Foreskin melanocyte (primary cell): ENCODE measurements at places on chromosomes 1 and 21.

DNA sequence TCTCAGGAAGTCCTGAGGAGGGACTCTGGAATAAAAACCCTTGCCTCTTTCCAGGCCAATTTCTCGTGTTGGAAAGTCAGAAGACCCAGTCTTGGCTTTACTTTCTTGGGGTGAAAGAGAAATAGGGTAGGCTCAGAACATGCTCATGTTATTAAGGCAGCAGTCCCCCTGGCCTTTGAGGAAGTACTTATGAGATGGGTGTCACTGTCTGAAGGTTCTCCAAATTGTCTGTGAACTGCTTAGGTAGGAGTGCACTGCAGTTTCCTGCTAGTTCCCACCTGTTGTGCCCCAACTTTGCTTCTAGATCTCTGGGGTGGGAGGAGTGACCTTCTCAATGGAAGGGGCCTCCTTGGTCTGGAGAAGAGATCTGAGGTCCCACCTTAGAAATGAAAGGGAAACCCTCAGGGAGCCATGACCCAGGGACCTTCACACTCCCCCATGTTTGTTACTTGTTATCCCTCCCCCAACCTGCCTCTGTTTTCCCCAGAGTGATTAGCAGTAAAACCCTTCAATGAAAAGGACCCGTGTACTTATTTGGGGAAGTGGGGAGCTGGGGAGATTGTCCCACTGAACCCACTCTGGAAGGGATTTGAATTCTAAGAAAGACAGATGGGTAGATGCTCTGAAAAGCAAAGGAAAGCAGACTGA is 5.7 kb downstream of the ZNF691 start:
- DNase-seq, result no peak

DNA sequence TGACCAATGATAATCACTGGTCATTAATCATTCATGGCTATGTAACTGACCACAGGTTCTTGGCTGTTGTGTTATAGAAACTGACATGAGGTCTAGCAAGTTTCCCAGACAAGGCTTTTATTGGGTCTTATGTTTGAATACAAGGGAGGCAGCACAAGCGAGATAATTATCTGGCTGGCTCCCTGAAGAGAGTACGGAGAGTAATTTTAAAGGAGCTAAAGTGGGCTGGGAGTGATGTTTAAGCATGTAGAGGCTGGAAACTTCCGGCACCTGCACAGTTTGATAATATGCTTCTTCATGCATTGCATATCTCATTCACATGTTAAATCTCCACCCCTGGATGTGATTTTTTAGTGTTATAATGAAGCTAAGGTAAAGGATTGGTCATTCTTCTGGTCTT is 116.2 kb upstream of the KCNK1 start:
- no peak for DNase-seq

- no peak for DNase-seq
These were observed 2.0 kb downstream of the AGRN start for GRCh38 chr1:1021920-1022259.

DNA sequence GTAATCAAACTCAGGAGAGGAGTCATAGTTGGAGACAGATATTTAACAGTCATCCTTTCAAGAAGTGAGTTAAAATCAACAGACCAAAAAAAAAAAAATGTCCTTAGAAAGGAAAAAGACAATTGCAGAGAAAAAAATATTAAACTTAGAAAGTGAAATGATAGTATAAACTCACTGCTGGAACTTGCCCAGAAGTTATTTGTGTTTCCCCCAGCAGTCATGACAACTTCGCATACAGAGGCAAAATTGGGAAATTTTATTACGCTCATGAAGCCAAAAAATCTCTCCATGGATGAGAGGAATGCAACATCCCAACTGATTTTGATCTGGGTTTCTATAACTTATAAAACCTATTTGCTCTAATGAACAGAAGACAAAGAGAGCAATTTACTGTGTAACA is 198.2 kb downstream of the LRRC7 start:
- no peak for DNase-seq

- DNase-seq, result no peak
These were observed 70.3 kb upstream of the CAMK1G start for GRCh38 chr1:209513226-209513625.

DNA sequence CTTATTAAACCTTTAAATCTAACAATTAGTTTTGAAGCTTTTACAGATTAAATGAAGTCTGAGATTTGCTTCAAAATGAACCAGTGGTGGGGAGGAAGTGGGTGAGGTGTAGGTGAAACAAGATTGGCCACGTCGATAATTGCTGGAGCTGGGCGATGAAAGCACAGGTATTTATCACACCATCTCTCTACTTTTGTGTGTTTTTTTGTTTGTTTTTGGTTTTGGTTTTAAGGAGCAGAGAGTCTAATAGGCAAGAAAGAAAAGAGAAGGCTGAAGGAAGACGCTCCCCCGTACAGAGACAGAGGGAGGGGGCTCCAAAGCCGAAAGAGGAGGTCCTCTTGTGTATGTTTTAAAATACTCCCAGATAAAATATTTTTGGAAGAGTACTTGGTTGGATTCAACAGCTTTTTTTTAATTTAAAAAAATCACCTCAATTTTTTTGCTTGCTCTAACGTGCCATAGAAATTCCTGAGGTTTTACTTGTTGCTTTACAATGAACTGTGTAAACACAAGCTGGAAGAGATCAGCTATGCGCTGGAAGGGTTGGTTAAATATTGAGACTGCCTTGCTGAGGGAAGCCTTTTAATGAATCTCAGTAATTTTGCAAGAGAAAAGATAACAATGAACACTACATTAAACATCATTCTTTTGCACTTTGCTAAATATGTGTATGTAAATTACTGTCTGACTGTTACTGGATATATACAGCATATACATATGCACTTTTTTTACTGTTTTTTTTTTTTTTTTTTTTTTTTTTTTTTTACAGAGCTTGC is 6.7 kb upstream of the LGALS8 start:
- no peak for DNase-seq

GRCh38 chr1:3130268-3130667 is 61.3 kb downstream of the PRDM16 start:
- no peak for DNase-seq

DNA sequence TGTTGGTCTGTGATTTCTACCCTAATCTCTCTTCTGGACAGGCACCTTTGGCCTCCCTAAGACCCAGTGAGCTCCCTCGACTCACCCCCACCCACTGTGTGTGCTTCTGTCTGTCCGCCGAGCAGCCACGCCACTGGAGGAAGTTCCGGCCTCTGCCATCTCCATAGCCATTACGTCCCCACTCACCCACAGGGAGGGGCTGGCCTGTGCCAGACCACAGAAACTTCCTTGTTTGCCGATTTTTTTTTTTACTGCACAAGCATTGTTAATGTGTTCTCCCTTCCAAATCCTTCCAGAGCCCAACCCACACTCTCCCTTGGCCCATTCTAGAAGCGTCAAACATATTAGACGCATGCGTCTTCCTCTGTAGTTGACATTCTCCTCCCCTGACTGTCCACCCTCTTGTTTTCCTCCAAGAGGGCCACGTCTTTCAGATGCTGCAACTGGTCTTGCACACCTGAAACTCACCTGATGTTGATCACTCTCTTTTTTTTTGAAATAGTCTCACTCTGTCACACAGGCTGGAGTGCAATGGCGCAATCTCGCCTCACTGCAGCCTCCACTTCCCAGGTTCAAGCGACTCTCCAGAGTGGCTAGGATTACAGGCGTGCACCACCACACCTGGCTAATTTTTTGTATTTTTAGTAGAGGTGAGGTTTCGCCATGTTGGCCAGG is 72.3 kb downstream of the EVA1C start:
- no peak for DNase-seq

DNA sequence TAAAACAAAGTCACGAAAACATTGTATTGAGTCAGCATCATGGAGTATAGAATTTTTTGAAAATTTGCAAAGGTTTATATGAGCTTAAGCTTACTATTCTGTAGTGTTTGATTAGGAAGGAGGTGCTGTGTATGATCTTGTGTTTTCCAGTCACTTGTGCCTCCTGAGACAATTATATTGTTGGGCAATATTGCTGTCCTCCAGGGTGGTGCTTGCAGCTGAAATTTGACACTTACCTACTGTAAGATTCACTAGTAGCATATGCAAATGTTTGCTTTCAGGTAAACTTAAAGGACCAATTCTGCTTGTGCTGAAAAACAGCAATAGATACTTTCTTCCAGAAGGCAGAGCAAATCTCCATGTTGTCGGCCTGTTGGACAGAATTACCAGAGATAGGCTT is 268.0 kb downstream of the TGFB2 start:
- no peak for DNase-seq

GRCh38 chr1:186754542-186755145 is 74.1 kb upstream of the PLA2G4A start:
- peak; percentile 56 for DNase-seq

- no peak for DNase-seq
These were observed 30.6 kb downstream of the MPZL1 start for GRCh38 chr1:167752219-167752985.
